ENCODE measurements at places on chromosomes 5 and 9.

GRCh38 chr5:58149345-58149744, 310.5 kb downstream of the PLK2 start:
- no peak for DNase-seq

DNA sequence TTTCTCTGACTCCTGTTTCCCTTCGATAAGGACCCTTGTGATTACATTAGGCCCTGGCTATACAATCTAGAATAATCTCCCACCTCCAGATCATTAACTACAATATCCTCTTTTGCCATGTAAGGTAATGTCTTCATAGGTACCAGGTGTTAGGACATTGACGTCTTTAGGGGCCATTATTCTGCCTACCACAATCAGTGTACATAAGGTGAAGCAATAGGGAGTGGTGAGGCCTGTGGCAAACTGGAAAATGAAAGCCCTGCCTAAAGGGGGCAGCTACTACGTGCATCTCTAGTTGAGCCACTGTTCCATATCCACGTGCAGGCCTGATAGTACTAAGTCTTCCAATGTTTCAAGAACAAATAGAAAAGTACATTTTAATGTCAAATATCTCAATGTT, 4.8 kb upstream of the ALDH1B1 start:
- DNase-seq, result no peak

GRCh38 chr9:4842734-4843133, 50.0 kb downstream of the RCL1 start:
- DNase-seq, result no peak

DNA sequence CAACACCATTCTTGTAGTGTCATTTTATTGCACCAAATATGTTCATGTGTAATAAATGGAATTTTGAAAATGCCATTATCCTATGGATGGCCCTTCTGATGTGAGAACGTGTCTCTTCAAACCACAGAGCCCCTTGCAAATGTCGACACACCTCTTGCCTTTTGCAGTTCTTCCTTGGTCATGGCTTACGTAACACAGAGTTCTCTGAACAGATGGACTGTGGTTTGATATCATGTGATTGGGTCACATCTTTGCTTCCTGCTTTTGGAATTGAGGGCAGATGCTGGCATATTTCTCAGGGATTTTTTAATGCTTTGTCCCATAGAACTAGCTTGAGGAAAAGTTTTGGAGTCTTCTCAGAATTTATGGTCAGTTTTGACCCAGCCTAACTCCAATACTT, 4.6 kb downstream of the TGFBR1 start:
- DNase-seq, result no peak

DNA sequence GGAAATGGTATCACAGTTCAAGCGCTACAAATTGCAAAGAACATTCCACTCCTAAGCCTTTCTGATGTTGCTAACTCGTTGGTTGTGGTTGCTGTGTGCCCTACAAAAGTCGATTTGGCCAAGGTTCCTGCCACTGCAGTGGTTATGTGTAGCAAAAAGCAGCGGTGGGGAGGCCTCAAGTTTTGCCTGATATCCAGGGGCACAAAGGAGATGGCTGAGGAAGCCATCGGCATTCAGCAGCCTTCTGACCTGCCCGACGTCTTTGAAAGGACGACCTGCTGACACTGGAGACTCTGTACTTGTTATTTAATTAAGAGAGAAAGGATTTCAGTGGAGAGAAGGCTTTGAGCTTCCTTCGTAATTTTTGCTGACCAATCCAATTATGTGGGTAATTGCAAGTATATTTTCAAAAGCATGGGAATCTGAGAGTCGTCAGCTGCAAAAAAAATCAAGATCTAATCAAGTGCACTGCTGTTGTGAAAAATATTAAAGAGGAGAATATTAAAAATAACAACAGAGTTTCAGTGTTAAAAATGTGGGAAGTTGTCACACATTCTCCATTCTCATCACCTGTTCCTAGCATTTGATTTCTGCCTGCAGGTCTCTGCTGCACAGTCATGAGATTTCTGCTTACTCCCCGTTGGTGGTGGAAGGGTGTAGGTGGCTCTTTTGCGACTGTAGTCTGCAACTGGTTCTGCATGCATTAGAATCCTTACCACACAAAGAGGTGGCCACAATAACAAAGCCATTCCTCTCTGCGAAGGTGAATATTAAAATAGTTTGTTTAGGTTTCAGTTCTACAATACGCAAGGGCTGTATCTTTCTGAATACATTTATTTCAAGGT, 319.2 kb downstream of the IRX2 start:
- no peak for DNase-seq

- no peak for DNase-seq
These were observed 222.4 kb downstream of the DOCK8 start for GRCh38 chr9:437066-437465.

DNA sequence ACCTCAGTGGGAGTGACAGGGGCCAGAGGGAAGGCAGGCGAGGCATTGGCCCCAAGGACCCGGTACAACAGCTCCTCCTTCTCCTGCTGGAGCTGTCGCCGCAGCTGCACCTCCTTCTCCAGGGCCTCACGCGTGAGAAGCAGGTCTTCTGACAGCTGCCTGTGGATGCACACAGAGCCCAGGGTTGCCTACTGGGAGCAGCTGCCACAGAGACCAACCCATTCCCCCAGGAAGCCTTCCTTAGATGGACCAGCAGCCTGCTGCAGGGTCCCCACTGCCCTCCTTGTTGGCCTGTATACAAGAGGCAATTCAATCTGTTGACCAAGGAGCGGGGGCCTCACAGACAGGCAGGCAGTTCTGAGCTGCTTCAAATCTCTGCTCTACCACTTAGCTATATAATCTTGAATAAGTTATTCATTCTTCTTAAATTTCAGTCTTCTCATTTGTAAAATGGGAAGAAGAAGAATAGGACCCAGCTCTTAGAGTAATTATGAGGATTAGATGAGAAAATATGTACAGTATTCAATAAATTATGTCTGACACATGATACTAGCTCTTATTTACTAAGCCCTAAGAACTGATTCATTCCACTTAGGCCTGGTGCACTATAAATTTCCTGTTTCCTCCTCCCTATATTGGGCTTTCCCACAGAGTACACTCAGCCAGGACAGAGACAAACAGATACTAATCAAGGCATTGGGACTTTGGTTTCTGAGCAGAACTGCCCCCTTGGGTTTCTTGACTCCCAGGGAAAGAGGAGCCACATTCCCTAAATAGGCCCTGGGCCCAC, 26.1 kb upstream of the ANXA6 start:
- DNase-seq, result no peak

- no peak for DNase-seq
These were observed 122.4 kb upstream of the OSMR start for GRCh38 chr5:38723426-38723825.

GRCh38 chr5:21701317-21701716, 1151.8 kb downstream of the CDH12 start:
- no peak for DNase-seq

- no peak for DNase-seq
These were observed 801.0 kb upstream of the NUDT12 start for GRCh38 chr5:104363567-104363966.

DNA sequence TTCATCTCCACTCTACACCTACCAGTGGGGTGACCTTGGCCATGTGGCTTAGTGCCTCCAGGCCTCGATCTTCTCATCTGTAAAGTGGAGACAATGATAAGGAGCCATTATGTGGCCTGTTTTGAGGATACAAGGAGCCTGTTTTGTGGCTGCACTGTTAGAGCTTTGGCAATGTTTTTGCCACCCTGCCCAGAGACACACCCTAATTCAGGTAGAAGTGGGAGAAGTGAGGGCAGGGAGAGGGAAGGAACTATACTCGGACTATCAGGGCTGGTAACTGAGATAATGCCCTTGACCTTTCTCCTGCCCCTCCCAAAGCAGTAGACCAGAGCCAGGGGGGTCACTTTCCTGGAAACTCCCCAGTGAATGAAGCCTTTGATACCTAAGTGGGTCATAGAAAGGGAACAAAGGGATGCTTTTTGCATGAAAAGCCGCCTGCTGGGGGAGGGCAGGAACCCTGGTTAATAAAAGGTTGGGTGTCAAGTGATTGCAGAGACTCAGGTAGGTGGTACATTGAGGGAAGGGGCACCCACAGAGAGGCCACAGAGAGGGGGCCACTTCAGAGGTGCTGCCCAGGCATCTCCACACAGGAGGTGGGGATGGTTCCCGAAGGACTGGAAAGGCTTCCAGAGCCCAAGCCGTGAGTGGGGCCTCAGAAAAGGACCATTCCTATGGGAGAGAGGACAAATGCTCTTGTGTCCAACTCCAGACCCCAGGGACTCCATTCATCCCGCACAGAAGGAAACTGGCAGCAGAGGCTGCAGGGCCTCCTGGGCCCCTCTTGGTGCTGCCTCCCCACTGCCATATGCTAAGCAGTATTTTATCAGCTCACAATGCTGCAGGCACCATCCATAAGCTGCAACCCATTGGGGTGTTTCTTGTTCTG, 42.3 kb upstream of the VDAC1 start:
- no peak for DNase-seq

DNA sequence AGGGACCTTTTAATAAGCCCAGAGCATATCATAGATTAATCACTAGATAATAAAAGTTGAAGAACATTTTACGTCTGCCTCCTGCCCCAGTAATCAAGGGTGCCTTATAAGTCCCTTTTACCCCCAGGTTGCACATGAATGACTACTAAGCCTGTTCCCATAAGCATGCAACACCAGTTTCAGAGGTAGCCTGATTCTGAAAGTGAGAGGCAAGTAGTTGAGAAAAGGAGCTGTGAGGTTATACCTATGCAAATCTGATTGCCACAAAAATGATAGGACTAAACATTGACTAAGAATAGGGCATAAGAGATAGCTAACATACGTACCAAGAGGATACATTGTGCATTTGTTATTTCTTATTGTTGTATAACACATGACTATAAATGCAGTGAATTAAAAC, 681.9 kb downstream of the ISL1 start:
- no peak for DNase-seq

DNA sequence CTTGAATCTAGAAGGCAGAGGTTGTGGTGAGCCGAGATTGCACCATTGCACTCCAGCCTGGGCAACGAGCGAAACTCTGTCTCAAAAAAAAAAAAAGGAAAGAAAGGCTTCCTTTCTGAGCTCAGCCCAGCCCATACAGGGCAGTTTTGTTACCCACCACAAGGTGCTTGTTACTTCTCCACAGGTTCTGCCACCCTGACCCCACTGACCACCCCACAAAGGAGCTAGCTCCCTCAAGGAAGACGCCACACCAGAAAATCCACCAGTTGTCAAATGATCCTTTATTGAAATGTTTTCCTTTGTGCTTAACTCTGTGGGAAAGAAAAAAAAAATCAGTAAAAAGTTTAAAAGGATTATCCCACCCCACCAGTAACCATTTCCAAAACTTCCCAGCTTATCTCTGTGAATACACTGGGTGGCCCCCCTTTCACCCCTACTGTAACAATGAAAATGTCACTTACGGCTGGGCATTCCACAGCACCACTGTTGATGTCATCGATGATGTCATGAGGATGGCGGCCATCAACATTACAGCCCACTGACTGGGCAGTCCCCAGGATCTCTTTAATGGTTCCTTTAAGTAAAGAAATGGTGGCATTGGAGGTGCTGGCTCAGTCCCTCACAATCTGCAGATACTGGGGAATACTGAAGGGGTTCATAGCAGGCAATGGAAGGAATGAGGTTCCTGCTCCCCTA, 3.6 kb downstream of the RPL12 start:
- no peak for DNase-seq

GRCh38 chr9:5549658-5550650, 39.6 kb downstream of the PDCD1LG2 start:
- DNase-seq, result no peak

- DNase-seq, result no peak
These were observed 78.1 kb downstream of the ADAMTS2 start for GRCh38 chr5:179267071-179267670.

- DNase-seq, result no peak
These were observed 58.1 kb upstream of the DHFR start for GRCh38 chr5:80712919-80713318.

DNA sequence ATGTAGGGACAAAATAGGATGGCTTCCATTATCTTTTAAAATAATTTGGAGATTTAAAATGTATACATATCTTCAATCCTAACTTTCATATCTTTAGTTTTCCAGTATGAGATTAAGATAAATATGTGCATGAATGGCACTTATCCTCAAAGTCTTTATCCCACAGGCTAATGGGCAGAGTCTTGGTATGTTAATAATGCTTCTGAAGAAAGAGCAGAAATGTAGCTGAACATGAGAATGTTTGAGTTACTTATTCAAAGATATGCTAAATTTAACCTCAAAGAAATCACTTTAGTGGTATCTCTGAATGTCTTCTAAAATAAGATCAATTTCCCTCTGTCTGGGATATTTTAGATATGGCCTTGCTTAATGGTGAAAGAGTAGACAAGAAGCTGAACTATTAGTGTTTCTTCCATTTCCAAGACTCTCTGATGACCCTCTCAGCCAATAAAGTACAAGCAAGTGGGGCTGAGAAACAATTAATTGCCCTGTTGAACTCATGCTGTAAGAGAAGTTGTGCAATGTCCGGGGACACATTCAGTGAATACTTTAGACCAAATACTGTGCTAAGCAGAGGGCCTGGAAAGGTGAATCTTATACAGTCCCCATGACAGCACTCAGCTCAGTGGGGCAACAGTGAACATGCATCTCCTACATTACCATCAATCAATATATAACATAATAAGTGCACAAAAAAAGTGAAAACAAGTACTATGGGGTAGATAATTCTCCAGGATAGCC, 50.0 kb upstream of the ADAMTSL1 start:
- DNase-seq, result no peak

DNA sequence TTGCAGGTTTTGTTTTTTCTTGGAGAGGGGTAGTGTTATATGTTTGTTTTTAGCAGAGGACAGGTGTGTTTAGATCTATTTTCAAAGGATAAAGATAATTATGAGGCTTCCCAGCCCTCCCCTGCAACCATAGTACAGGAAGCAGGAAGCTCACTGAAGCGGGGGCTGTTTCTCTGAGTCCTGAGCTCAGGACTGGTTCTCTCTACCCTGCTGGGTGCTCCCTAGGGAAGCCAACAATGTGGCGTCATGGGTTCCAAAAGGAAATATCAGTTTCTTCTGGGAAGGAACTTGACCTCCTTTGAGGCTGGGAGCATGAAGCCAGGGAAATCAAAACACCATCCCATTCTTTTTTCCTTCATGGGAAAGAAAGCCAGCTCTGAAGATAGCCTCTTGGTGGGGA, 62.2 kb downstream of the RAD23B start:
- DNase-seq, result peak; percentile 45

DNA sequence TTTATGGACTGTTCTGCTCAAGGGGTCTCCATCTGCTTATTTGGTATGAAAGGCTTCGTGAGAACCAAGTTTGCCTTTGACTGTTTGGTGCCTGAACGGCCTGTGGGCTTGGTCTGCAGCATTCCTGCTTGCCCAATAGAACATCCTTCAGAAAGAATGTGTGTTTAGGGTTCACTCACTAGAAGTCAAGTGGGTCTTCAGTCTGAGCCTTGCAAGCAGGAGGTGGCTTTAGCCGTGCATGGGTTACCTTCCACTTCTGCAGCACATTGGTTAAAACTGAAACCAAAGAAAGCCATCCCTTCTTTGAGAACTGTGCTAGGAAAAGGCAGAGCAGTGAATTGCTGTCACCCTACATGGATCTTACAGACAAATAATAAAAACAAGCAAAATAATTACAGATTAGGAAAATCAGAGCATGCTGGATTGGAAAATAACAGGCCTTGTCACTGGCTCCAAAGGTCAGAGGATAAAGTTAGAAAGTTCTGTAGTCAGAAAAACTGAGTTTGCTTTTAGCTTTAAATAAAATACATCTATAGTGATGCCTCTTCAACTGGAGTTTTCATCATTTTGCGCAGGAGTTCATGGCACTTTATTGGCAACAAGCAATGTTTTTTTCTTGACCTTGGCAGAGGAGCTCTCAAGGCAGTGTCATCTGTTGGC, 16.6 kb downstream of the WWC1 start:
- no peak for DNase-seq

- no peak for DNase-seq
These were observed 21.5 kb upstream of the MYO10 start for GRCh38 chr5:16957304-16958196.
